ENCODE measurements at places on chromosomes 5 and 9.
A peak's percentile ranks its signal among the peaks of the same experiment; 100 is the strongest.

- no peak for DNase-seq
Observed at GRCh38 chr5:109454731-109455505, 45.1 kb upstream of the PJA2 start.

DNA sequence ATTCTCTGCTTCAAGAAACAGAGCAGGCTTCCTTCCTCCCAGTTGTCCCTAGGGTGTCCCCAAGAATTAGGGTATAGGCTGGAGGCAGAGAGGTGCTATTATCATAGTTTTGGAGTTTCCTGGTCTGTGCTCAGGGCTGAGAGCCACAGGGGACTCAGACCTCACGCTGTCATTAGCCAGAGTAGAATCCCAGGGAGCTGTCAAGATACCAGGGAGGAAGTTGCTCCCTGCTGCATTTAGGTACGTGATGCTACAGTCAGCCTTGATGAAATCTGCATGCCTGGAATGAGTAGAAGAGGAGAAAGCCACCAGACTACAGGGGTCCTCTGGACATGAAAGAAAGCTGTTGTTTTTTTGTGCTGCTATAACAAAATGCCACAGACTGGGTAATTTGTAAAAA lies 273.2 kb downstream of the SH3GL2 start:
- no peak for DNase-seq

- DNase-seq, result no peak
Observed at GRCh38 chr9:134870301-134870694, 10.3 kb upstream of the FCN2 start.

GRCh38 chr5:129664336-129664937 lies 83.5 kb upstream of the MINAR2 start:
- DNase-seq, result peak; percentile 46

- no peak for DNase-seq
Observed at GRCh38 chr5:31470608-31471007, 61.3 kb downstream of the DROSHA start.

GRCh38 chr9:137387114-137387890 lies 35.7 kb downstream of the EXD3 start:
- DNase-seq, result peak; percentile 6

DNA sequence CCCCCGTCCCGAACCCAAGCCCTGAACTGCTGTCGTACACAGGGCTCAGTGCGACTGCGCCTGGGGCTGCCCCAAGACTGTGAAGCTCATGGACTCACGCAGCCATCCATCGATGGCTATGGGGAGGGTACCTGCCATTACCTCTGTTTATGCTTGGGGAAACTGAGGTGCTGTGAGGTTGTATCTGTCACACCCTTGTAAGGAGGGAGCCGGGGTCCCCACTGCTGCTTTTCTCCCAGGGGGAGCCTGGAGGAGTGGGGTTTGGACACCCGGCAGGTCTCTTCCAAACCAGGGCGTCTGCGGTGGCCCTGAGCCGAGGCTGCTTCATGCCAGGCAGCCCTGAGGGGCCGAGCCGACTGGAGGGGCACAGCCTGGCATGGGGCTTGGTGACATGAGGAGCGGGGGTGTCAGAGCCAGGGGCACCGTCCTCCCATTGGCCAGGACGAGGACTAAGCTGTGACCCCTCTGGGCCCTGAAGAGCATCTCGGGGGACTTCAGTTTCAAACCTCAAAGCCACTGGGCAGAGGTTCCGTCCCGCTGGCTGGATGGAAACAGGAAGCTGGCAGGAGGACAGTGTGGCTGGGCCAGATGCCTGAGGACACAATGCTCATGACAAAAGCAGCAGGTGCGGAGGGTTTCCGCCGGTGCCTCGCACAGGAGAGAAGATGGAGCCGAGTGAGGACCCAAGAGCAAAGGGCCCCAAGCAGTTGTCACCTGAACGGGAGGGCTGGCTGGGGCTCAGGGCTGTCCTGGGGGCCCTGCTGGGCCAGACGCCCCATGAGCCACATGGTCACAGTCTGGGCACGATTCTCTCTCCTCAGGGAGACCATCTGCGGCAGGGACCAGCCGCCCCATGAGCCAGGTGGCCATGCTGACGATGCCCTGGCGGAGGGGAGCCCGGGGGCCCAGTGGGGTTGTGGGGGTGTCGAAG lies 54.4 kb upstream of the EXOC3 start:
- DNase-seq, result no peak

DNA sequence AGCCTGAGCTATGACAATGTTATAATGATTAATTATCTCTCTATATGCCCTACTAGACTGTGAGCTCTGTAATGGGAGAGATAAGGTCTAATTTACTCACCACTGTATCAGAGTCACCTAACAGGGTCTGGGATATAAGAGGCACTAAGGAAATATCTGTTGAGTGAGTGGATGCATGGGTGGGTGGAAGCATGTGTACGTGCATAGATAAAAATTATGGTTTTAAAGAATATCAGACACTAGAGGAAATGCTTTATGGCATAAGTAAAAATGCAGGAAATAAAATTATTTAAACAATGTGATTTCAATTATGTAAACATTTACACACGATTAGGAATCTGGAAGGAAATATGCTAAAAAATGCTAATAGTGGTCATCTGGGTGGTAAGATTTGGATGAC lies 137.8 kb downstream of the SPOCK1 start:
- no peak for DNase-seq

DNA sequence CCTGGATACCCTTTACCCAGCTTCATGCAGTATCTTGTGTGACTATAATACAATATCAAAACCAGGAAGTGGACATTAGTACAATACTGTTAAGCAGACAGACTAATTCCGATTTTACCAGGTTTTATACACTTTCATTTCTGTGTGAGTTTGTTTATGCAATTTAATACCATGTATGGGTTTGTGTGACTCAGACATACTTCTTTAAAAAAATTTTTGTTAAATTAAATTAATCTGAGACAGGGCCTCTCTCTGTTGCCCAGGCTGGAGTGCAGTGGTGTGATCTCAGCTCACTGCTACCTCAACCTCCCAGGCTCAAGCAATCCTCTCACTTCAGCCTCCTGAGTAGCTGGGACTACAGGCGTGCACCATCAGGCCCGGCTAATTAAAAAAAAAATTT lies 156.8 kb downstream of the GAPVD1 start:
- no peak for DNase-seq

GRCh38 chr5:78653681-78654366 lies 5.3 kb upstream of the LHFPL2 start:
- DNase-seq, result no peak

GRCh38 chr9:70493029-70493428 lies 78.6 kb upstream of the KLF9 start:
- no peak for DNase-seq

DNA sequence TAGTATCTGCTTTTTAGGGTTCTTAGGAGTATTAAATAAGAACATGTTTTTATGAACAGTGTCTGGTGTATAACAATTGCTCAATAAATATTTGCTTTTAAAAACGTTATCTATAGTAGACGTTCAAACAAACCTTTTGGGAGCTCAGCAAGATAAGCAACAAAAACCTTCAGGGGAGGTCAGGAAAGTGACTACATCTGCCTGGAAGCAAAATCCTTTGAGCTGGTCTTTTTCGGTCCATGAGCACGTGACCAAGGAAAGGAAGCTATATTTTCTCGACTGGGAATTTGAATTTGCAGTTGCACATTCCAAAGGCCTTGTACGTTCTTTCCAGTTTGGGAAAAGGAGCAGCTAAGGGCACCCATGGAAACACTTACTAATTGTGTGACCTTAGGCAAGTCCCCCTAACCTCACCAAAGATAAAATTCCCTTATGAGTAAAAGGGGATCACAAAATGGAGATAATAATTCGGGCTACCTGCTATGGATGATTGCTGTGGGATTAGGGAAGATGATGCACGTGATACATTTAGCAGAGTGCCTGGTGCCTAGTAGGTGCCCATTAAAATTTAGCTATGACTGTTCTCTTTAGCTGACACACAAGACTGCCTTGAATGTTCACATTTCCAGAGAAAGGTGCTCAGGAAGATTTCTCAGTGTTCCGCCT lies 45.4 kb downstream of the PTTG1 start:
- no peak for DNase-seq

DNA sequence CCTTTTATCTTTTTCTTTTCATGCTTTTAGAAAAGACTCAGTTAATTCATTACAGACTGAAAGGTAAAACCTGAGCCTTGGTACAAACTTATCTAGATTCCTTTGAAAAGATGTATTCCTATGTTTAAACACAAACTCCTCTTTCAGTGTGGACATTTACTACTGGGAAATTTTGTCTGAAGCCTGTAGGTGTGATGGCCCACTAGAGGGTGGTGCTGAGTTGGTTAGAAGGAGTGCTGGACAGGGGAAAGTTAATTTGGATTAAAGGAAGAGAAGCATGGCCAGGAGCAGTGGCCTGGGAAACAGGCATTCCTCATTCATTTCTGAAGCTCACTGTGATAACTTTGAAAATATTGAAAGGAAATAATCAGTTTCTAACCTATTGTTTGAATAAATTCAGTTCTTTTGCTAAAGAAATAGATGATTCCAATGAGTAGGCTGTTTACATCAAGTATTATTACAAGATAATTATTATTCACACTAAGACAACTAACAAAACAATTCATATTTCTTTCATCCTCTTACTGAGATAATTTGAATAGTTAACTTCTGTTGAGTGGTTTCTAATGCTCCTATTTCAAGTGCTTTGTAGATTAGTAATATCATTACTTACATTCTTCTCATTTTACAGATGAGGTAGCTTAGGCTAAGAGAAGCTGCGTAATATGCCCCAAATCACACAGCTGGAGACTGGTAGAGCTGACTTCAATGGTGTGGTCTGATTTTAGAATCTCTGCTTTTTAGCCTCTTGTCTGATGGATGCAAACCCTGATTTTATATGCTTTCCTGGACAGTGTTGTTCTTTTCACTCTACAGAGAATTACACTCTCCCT lies 150.9 kb downstream of the ADGRV1 start:
- DNase-seq, result no peak

DNA sequence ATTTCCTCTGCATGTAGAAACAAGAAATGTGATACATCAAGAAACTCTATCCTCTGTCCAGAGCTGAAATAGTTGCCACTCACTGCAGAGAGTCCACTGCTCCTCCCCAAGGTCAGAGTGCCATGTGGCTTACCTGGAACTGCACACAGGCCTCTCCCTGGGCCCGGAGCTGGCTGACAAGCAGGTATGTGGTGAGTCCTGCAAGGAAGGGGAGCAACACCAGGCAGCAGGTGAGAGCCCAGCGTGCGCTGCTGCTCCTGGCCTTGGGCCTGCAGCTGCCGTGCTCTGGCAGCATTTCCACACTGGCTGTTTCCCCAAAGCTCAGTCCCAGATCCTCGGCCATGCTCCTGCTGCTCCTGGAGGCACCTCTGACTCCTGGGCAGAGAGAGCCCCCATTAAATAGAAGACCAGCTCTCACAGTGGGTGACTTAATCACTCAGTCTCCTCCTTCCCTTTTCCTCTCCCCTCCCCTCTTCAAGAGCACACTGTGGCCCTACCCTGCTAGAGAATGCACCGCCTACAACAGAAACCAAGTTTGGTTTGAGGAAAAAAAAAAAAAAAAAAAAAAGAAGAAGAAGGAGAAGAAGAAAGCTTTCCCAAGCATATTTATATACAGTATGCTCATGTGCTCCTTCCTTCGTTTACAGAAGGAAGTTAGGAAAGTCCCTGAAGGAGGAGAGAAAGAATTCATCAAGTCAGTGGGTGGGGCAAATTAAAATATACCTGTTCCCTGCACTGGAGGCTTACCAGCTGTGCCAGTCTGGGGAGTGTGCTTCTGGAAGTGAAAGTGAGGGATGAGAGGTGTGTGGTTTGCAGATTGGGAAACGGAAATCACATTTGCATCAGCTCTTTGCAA lies at the start of gene TNFSF15:
Gene TNFSF15, minus strand, starts transcription at position 370 of the 856 bp plus-strand sequence. Its CDS starts 27 bp downstream, at position 343.
- peak; percentile 24 for DNase-seq

DNA sequence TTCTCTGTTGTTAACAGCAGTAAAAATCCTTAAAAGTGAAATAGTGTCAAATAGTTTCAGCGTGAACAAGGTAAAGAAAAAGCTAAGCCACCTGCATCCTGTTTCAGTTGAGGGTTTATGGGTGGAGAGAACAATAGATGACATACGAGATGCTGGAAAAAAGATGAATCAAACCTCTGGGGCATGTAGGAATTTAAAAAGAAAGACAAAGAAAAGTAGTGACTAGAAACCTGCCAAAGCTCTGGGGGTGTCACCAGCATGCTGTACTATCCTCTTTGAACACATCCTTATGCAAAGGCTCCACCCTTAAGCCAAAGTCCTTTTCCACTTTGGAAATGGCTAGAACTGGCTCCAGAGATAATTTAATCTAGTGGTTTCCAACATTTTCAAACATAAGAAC lies 22.2 kb downstream of the SCAI start:
- no peak for DNase-seq

- DNase-seq, result no peak
Observed at GRCh38 chr9:95087659-95088242, 229.8 kb downstream of the FANCC start.

- DNase-seq, result no peak
Observed at GRCh38 chr5:151562019-151562707, 29.0 kb downstream of the FAT2 start.

- no peak for DNase-seq
Observed at GRCh38 chr5:35622974-35623373, 5.3 kb downstream of the SPEF2 start.

GRCh38 chr5:160458806-160459800 lies 37.4 kb downstream of the PTTG1 start:
- DNase-seq, result no peak

DNA sequence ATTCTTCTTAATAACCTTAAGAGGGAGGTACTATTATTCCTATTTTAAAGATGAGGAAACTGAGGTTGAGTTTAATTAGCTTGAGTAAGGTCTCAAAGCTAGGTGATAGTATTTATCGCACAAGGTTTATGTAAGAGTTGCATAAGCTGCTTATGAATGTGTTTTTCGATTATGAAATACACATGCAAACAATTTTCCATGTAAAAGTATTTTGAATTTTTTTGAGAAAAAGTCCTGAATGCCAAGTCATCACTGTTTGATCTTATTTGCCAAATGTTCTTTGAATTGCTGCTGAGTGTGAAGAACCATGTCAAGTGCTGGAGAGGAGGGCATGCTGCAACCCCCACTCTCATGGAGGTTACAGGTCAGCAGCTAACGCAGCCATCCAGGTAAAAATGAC lies 174.4 kb downstream of the CARTPT start:
- DNase-seq, result no peak

DNA sequence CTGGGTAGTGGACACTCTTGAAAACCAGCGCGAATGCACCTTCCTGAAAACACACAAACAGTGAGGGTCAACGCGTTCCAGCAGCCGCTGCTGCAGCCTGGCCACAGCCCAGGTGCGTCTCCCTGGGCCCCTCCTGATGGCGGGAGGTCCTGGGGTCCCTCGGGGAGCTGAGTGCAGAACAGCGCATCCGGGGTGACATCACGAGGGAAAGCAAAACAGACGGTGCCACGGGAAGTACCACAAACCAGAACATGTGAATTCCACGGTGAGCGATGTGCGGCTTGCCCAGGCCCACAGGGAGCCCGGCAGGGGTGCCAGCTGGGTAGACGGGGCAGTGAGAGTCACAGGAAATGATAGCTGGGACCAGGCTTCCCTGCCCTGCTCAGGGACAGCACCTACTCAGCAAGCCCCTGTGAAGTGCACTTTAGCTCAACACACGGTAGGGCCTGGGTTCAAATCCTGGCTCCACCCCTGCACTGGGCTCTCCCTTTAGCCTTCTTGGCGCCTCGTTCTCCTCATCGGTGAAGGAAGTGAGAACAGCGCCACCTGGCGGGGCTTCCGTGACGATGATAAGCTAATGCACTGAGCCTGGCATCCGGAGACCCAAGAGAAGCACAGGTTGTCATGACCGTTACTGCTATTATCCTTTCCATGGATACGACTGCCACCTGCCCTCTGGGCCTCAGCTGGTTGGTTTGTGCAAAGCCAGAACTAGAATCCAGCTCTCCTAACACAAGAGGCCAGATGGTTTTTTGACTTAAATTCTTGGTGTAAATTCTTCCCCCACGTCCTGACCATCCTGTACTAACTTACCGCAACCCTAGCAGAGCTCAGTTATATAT lies 24.6 kb downstream of the GFPT2 start:
- peak; percentile 82 for DNase-seq

GRCh38 chr9:89313842-89314241 lies 2.8 kb downstream of the CKS2 start:
- no peak for DNase-seq

Measured in stimulated activated CD4-positive, alpha-beta T cell treated with anti-CD3 and anti-CD28 coated beads, Interleukin-12 subunit alpha, Interleukin-12 subunit beta, amount 100 ng/mL, for 48 hours (primary cell).